ENCODE measurements at places on chromosomes 1 and 21. TPM values are rescaled to one million over a fixed set of nuclear protein-coding genes. Genes with fewer than 3 reads are reported as not detected.

Gene CD48
- polyA plus RNA-seq, result 3.2 TPM

Gene GUCA2B
- polyA plus RNA-seq, result not detected

Gene SHC1
- polyA plus RNA-seq, result 43.8 TPM

- H3K4me3 ChIP-seq, result no peak overlapping the region
- no peak for DNase-seq
- no peaks in the 10 kb centered on the region for H3K36me3 ChIP-seq
- no peaks in the 10 kb centered on the region for H3K27me3 ChIP-seq
Measured at GRCh38 chr1:53369761-53370160, 41.9 kb upstream of the LRP8 start.

Gene CRYBG2
- polyA plus RNA-seq, result not detected

GRCh38 chr21:31875496-31876015 is 2.7 kb downstream of the HUNK start:
- H3K4me3 ChIP-seq, result peak overlapping the region; percentile 23
- H3K4me1 ChIP-seq, result no peaks in the 10 kb centered on the region
- peak; percentile 55 for DNase-seq
- no peak overlapping the region for H3K27ac ChIP-seq

- H3K4me1 ChIP-seq, result no peaks in the 10 kb centered on the region
- no peaks in the 10 kb centered on the region for H3K27me3 ChIP-seq
- no peak overlapping the region for H3K27ac ChIP-seq
- no peaks in the 10 kb centered on the region for H3K36me3 ChIP-seq
- H3K4me3 ChIP-seq, result no peak overlapping the region
Measured at GRCh38 chr1:41838266-41838665, 80.5 kb downstream of the HIVEP3 start.

DNA sequence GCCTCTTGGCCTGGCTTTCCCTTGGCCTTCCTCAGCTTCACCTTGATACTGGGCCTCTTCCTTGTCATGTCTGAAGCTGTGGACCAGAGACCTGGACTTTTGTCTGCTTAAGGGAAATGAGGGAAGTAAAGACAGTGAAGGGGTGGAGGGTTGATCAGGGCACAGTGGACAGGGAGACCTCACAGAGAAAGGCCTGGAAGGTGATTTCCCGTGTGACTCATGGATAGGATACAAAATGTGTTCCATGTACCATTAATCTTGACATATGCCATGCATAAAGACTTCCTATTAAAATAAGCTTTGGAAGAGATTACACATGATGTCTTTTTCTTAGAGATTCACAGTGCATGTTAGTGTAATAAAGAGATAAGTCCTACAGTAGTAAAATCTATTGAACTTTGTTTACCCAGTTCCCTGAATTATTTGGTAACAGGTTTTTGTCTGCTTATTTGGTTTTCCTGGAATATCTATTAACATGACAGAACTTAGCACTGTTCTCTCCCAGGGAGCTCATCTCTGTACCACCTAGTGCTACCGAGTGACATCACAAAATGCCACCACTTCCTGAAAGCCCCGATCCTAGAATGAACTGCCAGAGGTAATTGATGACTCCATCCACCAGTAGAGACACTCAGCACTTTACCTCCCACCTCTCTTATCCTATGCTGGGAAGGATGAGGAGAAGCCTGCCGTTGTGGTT is 22.2 kb downstream of the UBE2T start:
- H3K36me3 ChIP-seq, result no peaks in the 10 kb centered on the region
- H3K27me3 ChIP-seq, result no peaks in the 10 kb centered on the region
- no peak overlapping the region for H3K4me3 ChIP-seq
- no peak overlapping the region for H3K27ac ChIP-seq
- no peak for DNase-seq
- no peaks in the 10 kb centered on the region for H3K4me1 ChIP-seq

DNA sequence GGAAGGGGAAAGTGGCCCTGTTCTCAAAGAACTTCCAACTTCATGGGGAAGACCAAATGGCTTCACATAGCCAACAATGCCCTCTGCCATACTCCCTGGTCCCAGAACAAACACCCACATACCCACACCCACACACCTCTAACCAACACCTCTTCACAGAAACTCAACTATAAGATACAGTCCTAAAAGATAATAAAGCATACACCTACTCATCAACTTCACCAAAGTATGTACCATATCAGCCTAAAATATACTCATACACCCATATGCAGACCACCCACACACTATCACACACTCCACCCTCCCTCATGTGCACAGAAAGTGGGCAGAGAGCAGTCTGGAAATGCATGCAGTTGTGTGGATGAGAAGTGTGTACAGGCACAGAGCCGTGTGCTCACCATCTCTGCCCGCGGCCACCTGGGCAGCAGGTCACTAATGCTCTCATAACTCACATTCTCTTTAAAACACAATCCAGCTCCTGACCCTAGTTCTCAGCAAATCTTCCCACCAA is 27.7 kb downstream of the IQGAP3 start:
- H3K4me3 ChIP-seq, result no peak overlapping the region
- no peak overlapping the region for H3K27ac ChIP-seq
- H3K4me1 ChIP-seq, result no peaks in the 10 kb centered on the region
- H3K36me3 ChIP-seq, result no peaks in the 10 kb centered on the region
- DNase-seq, result no peak
- H3K27me3 ChIP-seq, result no peaks in the 10 kb centered on the region

GRCh38 chr1:160097911-160098851 is at the start of gene IGSF8:
TSS of gene IGSF8 (minus strand) at chr1:160098619. CDS start at chr1:160098472, 147 bp downstream.
- peak; percentile 93 for DNase-seq
- peak within 1 kb of the TSS; percentile 63 for H3K4me3 ChIP-seq
- H3K27me3 ChIP-seq, result no peaks in the 10 kb centered on the region
- peaks cover 10% of the 10 kb centered on the region for H3K36me3 ChIP-seq
- peak within 1 kb of the TSS; percentile 98 for H3K27ac ChIP-seq
- H3K4me1 ChIP-seq, result peaks cover 31% of the 10 kb centered on the region

Gene GBP7
- not detected for polyA plus RNA-seq

DNA sequence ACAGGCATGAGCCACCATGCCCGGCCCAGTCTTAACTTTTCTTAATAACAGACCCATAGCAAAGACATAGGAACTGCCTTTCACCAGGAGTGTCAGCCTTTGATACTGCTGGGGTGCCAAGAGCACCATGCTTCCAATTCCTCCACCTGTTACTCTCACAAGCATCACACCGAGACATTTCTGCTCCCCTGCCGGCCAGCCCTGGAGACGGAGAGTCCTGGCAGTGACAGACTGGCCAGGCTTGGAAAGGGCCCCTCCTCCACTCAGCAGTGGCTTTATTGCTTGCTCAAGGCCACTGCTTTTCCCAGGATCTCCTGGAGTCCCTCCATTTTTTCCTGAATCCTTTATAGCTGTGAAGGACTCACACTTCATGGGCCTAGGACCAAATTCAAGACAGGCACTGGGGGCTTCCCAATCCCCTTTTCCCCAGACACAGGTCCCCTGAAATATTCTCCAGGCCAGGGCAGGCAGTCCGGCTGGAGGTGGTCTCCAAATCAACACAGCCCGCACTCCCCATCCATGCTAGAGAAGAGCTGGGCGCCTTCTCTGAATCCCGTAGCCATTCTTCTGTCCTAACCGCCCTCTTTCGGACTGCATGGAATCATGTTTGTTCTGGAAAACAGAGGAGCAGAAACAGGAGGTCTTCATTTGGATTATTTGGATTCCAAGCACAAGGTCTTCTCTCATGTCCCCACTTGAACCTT is 25.5 kb upstream of the PTPRF start:
- no peak overlapping the region for H3K4me3 ChIP-seq
- no peak for DNase-seq
- no peaks in the 10 kb centered on the region for H3K4me1 ChIP-seq
- no peaks in the 10 kb centered on the region for H3K36me3 ChIP-seq
- no peak overlapping the region for H3K27ac ChIP-seq
- H3K27me3 ChIP-seq, result no peaks in the 10 kb centered on the region

DNA sequence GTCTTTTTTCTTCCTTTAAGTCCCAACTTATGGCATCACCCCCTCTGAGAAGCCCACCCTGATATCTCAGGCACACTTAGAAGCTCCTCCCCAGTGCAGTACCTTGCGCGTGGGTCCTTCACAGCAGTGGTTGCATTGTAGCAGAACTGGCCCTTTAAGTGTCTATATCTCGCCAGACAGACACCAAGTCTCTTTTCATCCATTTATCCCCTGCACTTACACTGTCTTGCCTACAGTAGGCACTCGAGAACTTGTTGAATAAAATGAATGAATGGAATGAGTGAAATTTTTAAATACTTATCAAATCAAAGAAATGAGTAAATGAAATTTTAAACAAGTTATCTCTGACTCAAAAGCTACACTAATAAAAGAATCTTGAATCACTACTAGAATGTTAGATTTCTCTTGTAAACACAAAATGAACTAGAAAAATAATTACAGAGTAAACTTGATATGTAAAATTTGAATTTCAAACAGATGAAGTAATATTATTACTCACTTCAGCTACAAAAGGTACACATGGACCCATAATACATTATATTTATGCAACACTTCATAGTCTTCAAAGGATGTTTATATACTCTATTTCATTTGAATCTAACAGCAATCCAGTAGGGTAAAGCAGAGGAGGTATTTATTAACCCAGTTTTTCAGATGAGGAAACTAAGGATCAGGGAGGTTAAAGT is 54.7 kb upstream of the MAN1A2 start:
- H3K36me3 ChIP-seq, result no peaks in the 10 kb centered on the region
- no peaks in the 10 kb centered on the region for H3K27me3 ChIP-seq
- DNase-seq, result no peak
- no peaks in the 10 kb centered on the region for H3K4me1 ChIP-seq

- no peak for DNase-seq
- H3K4me3 ChIP-seq, result no peak overlapping the region
- H3K4me1 ChIP-seq, result no peaks in the 10 kb centered on the region
- no peaks in the 10 kb centered on the region for H3K27me3 ChIP-seq
- H3K27ac ChIP-seq, result no peak overlapping the region
Measured at GRCh38 chr1:182107209-182107608, 45.7 kb upstream of the ZNF648 start.

DNA sequence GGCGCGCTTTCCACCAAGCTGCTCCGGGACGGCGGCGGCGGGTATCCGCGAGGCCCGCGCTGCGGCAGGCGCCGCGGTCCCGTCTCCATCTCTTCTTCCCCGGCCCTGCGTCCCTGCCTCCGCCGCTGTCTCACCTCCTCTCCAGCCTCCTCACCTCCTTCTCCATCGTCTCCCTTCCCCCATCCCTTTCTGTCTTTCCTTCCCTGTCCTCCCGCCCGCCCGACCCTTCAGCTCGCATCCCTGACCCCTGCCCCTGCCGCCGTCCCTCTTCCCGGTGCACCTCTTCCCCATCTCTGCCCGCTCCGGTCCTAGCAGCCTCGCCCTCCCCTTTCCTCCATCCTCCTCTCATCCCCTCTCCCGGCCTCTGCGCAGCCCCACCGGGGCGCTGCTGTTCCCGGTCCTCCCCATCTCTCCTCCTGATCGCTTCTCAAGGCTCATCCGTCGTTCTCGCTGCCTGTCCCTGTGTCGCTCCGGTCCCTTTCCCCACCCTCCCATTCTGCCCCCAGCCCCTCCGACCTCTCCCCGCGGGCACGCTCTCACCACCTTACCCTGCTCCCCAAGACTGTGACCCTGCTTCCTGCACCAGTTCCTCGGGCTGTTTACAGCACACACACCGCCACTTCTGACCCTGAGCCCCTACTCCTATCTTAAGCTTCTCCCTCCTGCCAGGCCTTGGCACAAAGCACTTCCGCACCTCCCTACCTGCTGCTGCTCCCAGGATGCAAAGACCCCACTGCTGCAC is 760 bp upstream of the NPHP4 start:
- no peaks in the 10 kb centered on the region for H3K27me3 ChIP-seq
- DNase-seq, result no peak
- H3K4me3 ChIP-seq, result peak overlapping the region; percentile 75
- no peaks in the 10 kb centered on the region for H3K4me1 ChIP-seq

Gene LRRIQ3
- 2.4 TPM for polyA plus RNA-seq

DNA sequence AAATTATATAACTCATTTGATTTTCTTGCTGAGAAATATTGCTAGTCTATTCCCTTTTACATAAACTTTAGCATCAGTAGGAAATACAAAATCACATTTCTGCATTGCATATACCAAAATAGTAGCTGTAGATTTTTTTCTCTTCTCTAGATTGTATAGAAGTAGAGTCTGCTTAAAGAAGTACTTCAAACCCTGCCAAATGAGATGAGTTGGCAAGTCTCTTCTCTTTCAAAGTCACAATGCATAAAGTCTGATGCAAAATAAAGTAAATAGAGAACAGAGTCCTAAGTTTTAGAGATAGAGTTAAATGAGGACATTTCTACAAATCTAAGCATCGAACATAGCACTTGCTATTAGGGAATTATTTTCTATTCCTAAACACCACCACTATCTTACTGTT is 6.4 kb downstream of the PLPPR4 start:
- H3K36me3 ChIP-seq, result no peaks in the 10 kb centered on the region
- H3K27ac ChIP-seq, result no peak overlapping the region
- H3K4me3 ChIP-seq, result no peak overlapping the region
- no peaks in the 10 kb centered on the region for H3K4me1 ChIP-seq

Measured in kidney (tissue), 22 donors.